ENCODE measurements at places on chromosomes 1 and 21.

GRCh38 chr1:182600745-182601415 is 3.3 kb downstream of the RGS16 start:
- DNase-seq: no peak

DNA sequence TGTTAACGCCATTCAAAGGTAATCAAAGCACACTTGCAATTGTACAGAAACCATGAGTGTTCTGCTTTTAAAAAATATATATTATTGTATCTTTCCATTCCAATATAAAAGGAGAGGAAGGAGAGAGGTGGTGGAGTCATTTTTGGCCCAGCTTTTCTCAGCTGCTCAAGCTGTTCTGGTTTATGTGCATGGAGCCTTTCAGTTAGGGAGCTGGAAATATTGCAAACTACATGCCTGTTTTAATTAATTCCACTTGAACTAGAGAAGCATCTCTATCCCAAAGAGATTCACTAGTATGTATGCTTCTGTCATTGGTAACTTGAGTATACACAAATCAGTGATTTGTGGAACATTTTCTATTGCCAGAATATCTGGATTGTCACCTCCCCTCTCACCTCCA is 28.5 kb upstream of the C1orf105 start:
- DNase-seq: no peak

- DNase-seq: no peak
Observed at GRCh38 chr1:50126927-50127715, 18.4 kb downstream of the ELAVL4 start.

- peak; percentile 64 for DNase-seq
Observed at GRCh38 chr1:22418312-22418711, 33.3 kb upstream of the ZBTB40 start.

Measured in kidney (tissue), 22 donors.